ENCODE measurements at places on chromosomes 7 and 10.

GRCh38 chr7:89731751-89732445 is 422.4 kb upstream of the STEAP1 start:
- no peak for DNase-seq

DNA sequence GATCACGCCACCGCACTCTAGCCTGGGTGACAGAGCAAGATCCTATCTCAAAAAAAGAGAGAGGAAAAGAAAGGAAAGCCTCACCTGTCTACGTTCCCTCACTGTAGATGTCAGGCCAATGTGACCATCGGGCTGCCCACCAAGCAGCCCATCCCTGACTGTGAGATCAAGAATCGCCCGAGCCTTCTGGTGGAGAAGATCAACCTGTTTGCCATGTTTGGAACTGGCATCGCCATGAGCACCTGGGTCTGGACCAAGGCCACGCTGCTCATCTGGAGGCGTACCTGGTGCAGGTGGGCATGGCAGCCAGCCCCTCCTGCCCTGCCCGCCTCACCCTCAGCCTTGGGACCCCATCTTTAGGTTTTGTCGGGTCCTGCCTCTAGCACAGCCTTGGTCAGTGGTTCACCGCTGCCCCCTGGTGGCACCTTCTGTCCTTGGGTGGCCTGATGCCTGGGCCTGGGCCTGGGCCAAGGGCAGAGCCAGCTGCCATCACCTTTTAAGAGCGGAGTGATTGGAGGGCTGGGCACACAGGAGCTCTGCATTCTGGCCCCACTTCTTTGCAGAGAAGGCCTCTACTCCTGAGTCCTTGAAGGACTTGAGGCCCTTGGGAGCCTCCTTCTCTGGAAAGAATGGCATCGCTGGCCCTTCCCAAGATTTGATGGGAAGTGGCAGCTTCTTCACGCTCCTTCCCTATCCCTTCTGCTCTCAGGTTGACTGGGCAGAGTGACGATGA is 14.4 kb upstream of the AHCYL2 start:
- peak; percentile 81 for DNase-seq

DNA sequence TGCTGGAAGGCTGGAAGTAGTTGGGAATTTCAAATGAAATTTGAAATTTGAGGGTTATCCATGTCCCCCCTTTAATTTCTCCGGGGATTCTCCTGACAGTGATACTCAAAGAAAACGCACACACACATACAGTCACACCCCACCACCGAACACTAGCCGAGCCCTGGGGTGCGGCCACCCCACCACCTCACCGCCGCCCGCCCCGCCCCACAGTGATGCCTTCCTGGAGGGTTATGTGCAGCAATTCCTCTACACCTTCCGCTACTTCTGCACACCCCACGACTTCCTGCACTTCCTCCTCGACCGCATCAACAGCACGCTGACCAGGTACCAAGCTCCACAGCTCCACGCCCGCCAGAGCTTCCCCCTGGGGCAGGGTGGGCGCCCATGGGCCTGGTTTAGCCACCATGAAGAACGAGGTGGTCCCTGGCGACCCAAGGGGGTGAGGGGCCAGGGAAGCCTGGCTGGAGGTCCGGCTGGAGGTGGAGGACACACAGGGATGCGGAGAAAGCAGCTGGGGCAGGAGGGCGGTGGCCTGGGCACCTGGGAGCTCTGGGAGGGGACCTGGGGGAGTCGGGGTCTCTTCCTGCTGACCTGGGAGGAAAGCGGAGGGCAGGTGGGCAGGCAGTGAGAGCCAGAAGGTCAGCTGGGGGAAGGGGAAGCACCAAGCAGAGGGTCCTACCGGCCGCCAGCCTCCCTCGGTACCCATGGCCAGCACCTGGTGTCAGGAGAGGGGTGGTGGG is 19.4 kb upstream of the UTF1 start:
- DNase-seq: no peak

- no peak for DNase-seq
Observed at GRCh38 chr7:23276376-23276775, 22.8 kb upstream of the MALSU1 start.
